NCI-H1105 (cell line): ENCODE measurements at places on chromosomes 16 and 17.
A peak's percentile ranks its signal among the peaks of the same experiment; 100 is the strongest.

GRCh38 chr17:81020767-81021497 lies 14.0 kb upstream of the BAIAP2 start:
- DNase-seq = no peak

GRCh38 chr16:13118091-13118490 lies 216.7 kb downstream of the SHISA9 start:
- no peak for DNase-seq

DNA sequence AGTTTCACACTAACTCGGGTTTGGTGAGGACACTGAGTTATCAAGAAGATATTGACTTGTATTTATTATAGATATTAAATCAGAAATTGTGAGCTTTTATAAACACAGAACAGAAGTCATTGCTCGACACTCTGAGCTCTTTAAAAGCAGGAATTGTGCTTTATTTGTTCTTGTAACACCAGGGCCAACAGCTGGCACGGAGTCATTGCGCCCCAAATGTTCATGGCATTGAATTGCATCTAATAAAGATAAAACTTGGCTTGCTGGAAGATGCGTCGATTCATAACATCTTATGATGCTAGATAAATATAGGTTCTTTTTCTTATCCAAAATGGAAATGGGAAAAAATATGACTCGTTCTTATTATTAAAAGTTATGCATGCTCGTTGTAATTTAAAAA lies 11.8 kb upstream of the MLYCD start:
- no peak for DNase-seq

DNA sequence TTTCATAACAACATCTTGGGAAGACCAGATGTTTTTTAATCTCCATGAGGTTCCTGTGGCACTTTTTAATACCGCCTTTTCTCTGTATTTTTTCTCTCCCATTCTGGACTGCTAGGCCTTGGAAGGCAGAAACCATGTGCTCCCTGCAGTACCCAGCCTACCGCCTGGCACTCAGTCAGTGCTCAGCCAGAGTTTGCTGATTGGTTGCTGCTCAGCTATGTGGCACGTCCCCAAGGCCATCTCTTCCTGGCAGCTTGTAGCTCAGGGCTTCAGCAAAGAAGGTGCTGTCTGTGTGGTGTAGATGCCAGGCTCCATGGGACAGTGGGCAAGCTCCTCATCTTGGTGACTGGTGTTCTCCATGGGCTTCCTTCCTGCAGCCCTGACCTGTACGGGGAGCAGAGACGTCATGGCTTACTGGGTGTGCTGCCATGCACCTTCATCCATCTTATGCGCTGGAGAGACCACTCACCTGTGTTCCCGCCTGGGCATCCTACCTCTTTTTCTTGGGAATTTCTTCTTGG lies 86.7 kb downstream of the CLEC16A start:
- no peak for DNase-seq

GRCh38 chr16:89006036-89006752 lies 29.2 kb upstream of the CBFA2T3 start:
- no peak for DNase-seq

GRCh38 chr17:30323895-30324319 lies 9.9 kb downstream of the TMIGD1 start:
- DNase-seq = no peak

GRCh38 chr17:79183293-79184158 lies 108.9 kb downstream of the ENGASE start:
- peak; percentile 52 for DNase-seq

DNA sequence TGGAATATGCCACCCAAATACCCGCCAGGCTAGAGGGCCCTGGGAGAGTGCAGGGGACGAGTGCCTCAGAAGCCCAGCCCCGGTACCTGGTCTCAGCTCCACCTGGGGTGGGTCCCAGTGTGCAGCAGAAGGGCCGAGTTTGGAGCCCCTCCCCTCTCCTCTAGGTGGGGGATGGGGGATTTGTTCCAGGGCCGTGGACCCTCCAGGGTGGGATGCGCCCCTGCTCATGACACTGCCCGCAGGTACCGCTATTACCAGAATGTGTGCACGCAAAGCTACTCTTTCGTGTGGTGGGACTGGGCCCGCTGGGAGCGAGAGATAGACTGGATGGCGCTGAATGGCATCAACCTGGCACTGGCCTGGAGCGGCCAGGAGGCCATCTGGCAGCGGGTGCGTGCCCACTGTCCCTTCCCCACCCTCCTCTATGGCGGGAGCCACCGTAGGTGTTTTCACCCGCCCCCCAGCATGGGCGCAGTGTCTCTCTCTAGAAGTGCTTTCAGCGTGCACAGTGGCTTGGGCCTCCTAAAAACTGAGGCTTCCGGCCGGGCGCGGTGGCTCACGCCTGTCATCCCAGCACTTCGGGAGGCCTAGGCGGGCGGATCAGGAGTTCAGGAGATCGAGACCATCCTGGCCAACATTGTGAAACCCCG lies 1.2 kb downstream of the NAGLU start:
- no peak for DNase-seq
